Stimulated activated CD8-positive, alpha-beta memory T cell treated with anti-CD3 and anti-CD28 coated beads, Interleukin-4, amount 100 ng/mL, for 4 hours (primary cell): ENCODE measurements at places on chromosomes 13 and 19.

DNA sequence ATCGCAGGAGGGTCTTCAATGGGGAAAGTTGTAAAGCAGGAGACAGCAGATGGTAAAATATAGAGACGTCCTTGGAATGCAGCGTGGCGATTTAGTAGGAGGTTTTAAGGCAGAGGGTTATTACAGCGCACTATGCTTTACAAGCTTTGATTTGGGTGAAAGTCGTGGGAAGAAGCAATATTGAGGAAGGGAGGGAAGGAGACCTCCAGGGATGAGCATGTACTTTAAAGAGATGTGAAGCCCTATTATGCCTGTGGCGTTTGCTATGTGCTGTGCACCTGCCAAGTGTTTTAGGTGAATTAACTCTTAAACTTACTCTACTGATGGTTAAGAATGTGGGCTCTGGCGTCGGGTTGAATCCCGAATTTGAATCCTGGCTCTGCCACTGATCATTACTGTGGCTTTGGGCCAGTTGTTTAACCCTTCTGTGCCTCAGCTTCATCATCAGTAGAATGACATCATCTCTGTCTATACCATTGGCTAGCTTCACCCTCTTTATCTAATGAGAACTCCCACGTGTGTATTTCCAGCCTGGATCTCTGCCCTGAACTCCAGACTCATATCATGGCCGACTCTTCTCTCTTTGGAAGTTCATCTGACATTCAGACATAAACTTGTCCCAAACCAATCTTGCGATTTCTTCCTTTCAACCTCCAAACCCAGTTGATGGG is 583 bp downstream of the CCDC61 start:
- DNase-seq = no peak

DNA sequence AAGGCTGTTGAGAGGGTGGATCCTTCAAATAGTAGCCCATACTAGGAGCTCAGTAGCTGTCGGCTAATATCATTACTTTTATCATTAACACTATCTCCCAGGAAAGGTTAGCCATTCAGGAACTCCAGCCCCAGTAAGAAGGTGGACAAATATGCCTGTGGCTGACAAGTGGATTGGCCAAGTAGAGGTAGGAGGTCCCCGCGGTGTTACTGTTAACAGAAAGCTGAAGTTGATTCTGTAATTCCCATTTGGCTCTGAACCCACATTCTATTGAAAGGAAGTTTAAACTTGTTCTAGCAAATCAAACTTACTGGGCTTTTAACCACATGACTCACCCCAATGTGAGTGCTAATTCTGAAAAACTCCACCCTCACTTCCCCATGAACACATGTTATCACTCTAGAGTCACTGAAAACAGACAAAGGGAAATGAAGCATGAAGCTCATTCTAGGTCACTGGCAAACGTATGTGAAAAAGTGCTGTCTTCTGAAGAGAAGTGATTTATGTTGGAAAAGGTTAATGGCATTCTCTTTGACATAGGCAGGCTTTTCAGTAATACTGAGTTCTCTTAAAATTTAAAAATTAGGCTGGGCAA is 273.5 kb downstream of the FGF14 start:
- DNase-seq = no peak

DNA sequence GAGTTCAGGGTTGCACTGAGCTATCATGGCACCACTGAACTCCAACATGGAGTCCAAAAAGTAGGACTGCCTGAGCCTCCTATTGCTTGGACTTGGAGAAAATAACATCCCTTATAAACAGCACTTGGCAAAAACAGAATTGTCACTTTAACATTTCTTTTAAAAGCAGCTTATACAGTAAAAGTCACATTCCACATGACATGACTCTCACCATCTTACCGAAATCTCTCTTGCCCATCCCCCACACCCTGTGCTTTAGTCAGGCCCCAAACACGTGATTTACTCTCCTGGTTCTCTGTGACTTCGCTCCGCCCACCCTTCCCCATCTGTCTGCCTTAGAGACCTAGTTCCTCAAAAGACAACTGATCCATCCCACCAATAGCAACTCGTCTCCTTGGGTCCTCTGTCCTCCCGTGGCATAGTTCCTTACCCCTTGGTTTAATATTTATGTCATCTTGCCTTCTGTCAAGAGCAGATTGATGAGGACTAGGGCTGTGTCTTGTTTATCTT is 4.6 kb downstream of the SAFB start:
- DNase-seq = no peak

GRCh38 chr19:17183271-17183761 is 31.8 kb upstream of the USE1 start:
- DNase-seq = no peak

GRCh38 chr19:3162418-3163229 is 15.9 kb upstream of the S1PR4 start:
- DNase-seq = no peak

GRCh38 chr13:34048652-34049051 is 230.7 kb downstream of the RFC3 start:
- DNase-seq = no peak

- DNase-seq = no peak
Observed at GRCh38 chr13:35266412-35266811, 210.1 kb downstream of the MAB21L1 start.

- DNase-seq = no peak
Observed at GRCh38 chr19:4908781-4909155, 533 bp upstream of the UHRF1 start.

- DNase-seq = no peak
Observed at GRCh38 chr19:47125669-47125938, 5.0 kb upstream of the SAE1 start.

GRCh38 chr13:93529961-93530360 is 303.4 kb downstream of the GPC6 start:
- no peak for DNase-seq

GRCh38 chr13:75633285-75633684 is 2.8 kb upstream of the LMO7 start:
- DNase-seq = no peak

DNA sequence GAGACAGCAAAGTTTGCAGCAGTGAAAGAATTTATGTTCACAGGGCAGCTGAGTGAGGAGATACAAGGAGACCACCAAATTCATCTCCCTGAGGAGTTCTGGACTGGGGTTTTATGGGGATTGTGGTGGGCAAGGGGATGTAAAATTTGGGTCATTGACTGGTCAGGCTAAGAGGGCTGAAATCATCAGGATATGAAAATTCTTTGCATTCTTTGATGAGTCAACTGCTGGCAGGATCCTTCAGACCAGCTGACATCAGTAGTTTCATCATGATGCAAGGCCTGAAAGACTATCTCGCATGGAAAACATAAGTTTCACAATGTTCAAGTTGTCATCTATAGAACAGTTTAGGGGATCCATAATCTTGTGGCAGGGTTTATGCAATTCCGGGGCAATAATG is 869.5 kb upstream of the PCDH9 start:
- DNase-seq = no peak

DNA sequence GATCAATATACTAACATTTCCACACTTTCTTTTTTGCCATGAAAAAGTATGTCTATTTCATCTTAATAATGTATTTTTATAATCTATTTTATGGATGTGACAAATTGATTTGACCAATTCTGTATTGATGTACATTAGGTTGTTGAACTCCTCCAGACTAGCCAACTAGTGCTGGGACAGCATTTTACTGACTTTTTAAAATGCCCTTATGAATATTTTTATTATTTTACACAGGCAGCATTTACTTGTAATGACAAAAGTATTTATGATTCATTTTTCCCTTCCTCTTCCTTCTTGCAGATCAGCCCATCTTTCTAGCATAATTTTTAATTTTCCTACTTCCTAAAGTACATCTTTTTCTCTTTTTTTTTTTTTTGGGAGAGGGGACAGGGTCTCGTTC is 918 bp upstream of the FUZ start:
- no peak for DNase-seq

GRCh38 chr19:42628411-42629140 is 33.9 kb upstream of the CEACAM8 start:
- no peak for DNase-seq

DNA sequence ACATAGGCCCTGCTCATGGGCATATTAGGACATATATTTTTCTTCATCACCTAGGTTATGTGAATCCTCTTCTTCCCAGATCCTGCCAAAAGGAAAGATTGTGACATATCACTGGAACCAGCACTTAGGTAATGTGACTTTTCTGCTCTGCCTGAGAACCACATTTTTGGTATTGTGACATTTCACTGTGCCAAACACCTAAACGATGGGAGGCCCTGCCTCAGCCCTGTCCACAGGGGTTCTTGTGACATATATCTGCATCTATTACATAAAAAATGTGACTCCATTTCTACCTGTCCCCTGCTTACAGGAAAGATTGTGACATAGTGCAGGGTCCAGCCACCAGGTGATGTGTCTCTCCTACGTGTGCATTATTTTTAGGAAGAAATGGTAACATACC is 18.5 kb upstream of the ZNF730 start:
- no peak for DNase-seq
